SHP77 (cell line): ENCODE measurements at places on chromosomes 2 and 18.
A peak's percentile ranks its signal among the peaks of the same experiment; 100 is the strongest.

GRCh38 chr2:239916205-239917124, 108.7 kb downstream of the NDUFA10 start:
- DNase-seq: no peak

- DNase-seq: no peak
Measured at GRCh38 chr2:112942654-112943002, 31.7 kb downstream of the IL37 start.

DNA sequence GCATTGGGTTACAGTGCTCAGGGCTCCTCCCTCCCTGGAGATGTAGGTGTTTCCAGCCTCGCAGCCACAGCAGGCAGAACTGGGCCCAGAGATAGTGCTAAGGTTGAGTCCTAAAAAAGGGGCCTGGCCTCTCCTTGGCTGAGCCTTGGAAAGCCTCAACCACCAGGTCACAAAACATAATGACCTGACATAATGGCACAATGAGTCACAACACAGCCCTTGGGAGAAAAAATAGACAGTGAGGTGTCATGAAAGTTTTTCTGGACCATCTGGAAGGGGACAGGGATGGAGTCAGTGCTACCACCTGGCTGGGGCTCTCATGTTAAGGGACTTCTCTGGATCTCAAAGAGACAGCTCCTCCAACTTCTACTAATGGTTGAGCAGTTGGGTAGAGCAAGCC, 92.4 kb upstream of the LCLAT1 start:
- DNase-seq: no peak

- peak; percentile 69 for DNase-seq
Measured at GRCh38 chr2:3633089-3633981, 24.7 kb upstream of the ALLC start.

DNA sequence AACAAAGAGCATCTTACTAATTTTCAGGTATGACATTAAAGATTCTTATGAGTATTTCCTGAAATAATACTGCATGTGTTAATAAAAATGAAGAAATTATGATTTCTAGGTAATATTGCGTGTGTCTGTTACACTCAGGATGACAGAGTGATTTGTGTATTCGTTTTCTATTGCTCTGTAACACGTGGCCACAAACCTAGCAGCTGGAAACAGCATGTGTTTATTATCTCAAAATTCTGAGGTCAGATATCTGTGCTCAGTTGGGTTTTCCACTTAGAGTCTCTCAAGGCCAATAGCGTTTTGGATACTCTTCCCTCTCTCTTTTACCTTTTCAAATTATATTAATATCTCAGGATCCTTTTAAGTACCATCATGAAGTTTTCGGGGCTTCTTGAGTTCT, 667.9 kb upstream of the CDH7 start:
- DNase-seq: no peak

DNA sequence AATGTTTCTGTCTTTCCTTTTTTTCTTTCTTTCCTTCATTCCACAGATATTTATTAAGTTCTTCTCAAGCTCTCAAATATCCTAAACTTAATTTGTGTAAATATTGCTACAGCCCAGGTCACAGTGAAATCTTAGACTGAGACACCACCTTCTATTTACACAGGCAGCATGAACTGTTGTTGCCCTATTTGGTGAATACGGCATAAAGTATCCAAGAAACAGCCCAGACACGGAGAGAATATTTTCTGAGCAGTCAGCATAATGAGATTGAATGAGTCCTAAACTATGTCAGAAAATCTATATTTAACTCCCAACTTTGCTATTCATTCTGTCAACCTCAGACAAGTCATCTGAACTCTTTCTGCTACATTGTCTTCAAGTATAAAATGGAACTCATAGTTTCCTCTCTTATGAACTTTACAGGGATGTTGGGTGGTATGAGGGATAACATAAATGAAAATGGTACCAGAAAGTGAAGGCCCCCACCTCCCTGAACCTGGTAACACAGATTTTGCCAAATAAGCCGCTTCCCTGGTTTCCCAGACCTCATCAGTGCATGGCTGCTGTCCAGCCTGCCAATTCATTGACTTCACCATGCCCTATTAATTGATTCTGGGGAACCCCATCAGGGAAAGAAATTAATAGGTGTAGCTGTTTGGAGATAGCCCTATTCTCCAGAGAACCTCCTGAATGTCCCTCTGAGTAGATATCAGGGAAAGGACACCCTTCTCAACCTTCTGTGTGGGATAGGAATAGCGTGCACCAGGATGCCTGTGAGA, 235.9 kb downstream of the SETBP1 start:
- DNase-seq: no peak

DNA sequence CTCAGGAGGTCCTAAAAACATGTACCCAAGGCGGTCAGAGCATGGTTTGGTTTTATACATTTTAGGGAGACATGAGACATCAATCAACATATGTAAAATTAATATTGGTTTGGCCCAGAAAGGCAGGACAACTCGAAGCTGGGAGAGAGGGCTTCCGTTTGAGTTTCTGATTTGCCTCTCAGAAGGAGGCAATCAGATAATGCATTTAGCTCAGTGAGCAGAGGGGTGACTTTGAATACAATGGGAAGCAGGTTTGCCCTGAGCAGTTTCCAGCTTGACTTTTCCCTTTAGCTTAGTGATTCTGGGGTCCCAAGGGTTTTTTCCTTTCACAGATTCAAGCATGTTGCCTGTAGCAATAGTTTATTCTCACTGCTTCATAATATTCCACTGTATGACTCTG, 12.6 kb downstream of the SPOPL start:
- no peak for DNase-seq

DNA sequence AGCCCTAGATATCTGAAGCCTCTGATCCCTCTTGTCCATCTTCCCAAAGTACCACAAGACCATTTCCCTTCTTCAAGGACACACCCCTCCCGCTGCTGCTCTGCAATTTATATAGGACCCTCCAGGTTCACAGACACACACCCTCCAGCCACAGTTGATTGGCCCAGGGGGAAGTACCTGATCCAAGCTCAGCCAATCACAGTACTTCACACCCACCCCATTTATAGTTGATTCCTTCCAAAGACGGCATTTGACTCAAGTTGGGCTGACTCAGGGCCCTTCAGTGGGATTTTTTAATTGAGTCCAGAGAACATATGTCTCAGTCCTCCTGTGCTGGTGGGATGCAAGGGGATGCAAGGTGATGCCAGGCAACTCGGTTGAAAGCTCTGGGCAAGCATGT, 59.2 kb downstream of the GYPC start:
- DNase-seq: no peak

DNA sequence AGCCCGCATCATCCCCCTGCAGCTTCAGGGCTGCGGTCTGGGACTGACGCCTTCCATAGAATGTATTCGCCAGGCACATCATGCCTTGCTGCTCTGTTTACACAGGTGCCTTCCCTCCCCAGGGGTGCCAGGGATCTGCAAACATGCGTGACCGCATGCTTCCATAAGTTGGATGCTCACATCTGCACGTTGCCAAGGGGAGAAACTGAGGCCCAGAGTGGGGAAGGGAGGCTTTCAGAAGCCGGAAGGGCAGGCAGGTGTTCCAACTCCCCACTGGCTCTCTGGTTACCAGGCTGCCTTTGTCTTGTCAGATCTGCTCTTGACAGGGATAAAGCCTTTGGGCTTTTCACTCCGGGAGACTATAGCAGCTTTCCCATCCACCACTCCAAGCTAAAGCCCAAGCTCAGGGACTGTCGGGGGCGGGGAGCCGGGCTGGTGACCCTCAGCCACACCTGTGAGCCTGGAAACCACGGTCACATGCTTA, 125.8 kb upstream of the TNP1 start:
- peak; percentile 99 for DNase-seq

DNA sequence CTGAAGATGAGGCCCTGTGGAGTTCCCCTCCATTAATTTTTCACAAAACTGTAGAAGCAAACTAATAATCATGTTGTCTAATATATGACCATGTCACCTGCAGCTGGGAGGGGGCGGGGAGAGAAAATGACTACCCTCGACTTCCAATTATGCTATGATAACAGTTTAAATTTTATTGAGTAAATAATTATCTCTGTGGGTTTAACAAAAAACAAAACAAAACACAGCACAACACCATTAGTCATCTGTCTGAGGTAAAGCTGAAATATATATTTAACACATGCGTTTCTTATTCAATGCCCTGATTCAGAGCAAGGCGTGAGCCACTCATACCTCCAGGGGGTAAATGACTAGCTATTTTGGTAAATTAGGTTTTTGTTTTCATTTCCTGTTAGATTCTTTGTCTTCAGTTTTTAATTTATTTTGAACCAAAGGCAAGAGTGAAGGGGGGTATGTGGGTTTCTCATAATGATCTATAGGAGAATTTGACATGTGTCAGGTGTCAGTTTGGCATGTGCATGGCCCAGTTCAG, 77.4 kb upstream of the ZCCHC2 start:
- no peak for DNase-seq

DNA sequence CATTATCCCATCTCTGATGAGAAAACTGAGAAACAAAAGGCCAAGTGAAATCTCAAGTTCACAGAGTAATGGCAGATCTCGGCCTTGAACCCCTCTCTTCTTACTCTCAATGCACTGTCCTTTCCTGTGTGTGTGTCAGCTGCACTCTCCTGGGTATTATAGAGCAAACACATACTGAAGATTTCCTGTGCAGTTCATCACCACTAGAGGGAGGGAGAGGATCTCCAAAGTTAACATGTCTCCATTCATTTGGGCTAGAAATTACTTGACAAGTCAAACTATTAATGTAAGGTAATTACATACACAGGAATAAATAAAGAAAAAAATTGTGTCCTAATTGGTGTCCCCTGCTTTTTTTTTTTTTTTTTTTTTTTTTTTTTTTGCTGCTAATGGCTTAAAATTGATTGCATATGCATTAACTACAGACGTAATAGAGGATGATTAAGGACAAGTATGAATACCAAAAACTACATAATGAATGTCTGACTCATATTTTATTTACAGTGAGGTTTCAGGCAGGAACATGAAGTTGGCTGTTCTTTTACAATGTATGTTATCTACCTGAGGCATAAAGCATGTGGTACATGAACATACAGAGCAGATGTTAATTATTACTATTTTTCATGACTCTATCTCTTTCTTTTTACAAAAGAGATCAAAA, 269.2 kb downstream of the NYAP2 start:
- peak; percentile 60 for DNase-seq

GRCh38 chr2:96427917-96428316, 77.2 kb downstream of the NEURL3 start:
- no peak for DNase-seq

GRCh38 chr18:572091-572830, 7.9 kb upstream of the CETN1 start:
- no peak for DNase-seq

DNA sequence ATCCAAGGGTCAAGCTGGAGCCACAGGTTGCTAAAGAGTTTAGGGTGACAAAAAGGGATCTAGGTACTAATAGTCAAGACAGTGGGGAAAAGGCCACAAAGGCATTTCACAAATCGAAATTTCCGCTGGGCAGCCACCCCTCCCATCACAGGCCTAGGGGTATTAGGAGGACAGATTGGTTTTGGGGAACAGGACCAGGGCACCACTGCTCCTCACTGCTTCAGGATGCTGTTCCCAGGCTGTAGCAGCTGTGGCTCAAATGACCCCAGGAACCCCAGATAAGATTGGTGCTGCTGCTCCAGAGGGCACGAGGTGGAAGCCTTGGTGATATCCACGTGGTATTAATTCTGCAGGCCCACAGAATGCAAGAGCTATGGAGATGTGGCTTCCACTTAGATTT, 22.7 kb downstream of the KLHL23 start:
- DNase-seq: no peak

- DNase-seq: no peak
Measured at GRCh38 chr2:147438882-147439281, 405.9 kb upstream of the ACVR2A start.

DNA sequence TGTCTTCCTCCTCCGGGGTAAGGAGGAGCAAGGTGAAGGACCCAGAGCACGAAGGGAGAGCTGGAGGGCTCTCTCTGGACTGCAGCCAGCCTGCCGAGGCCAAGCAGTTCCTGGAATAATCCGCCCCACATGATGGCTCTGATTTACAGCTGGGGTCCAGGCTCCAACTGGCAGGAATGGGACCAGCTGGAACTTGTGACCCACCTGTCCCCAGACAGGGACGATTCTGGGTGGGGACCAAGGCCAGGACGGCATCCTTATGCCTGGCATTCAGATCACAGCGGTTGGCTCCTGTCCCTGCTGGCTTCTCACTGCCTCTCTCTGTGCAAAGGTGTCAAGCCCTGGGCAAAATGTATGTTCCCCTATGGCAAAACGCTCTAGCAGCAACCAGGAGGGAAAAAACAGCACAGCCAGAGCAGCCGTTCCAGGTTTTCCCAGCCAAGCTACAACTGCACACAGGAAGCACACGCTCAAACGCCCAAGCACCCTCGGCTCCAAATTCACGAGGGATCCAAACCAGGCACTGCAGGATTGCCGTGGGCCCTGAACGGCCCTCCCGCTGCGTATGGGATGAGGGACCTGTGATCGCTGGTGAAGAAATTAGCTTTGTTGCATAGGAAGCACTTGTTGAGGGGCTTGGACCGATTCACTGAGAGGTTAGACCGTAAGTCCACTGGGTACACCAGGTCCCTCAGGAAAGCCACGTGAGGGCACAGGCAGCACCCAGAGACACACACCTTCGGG, 35.8 kb downstream of the FAM178B start:
- peak; percentile 35 for DNase-seq

- no peak for DNase-seq
Measured at GRCh38 chr18:35153609-35154272, 87.1 kb upstream of the ZNF397 start.

GRCh38 chr2:173058673-173059072, 17.0 kb upstream of the MAP3K20 start:
- DNase-seq: no peak

DNA sequence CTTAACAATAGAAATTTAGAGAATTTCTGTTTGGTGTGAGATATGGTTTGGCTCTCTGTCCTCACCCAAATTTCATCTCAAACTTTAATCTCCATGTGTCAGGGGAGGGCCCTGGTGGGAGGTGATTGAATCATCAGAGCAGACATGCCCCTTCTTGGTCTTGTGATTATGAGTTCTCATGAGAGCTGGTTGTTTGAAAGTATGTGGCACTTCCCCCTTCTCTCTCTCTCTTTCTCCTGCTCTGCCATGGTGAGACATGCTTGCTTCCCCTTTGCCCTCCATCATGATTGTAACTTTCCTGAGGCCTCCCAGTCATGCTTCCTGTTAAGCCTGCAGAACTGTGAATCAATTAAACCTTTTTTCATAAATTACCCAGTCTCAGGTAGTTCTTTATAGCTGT, 524.7 kb upstream of the ACVR2A start:
- no peak for DNase-seq

DNA sequence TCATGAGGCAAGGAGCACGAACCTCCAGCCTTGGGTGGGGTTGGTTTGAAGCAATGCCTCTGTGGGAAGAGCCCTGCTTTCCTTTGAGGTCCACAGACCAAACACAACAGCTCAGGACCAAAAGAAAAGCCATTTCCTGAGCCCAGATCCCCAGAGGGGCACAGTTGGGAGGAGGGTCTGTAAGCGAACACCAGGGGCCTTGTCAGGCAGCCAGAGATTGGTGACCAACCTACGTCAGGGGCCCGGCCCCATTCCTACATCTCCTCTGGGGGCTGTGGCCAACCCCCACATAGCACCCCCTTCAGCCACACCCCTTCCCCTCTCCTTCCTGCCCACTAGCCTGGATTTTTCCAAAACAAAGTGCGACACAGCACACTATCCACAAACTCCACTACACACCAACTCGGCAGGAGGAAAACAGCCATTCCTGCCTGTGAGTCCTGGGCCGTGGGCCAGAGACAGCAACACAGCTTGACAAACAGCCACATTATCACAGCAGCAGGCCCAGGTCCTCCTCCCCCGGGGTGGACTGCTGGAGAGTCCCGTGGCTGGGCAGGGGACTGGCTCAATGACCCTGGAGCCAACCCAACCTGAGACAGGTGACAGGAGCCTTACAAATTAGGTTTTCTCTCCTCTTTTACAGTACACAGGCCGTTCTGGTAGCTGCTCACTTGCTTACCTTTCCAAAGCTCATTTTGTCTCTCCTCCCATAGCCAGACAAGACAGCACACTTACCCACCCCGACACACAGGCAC, 98.8 kb downstream of the TNS1 start:
- no peak for DNase-seq
